Hematopoietic multipotent progenitor cell treated with erythropoietin and hydrocortisone succinate and interleukin-3 and kit ligand, for 8 days (in vitro differentiated cells): ENCODE measurements at places on chromosomes 1 and 21.

GRCh38 chr1:170067253-170067819 lies 7.2 kb downstream of the KIFAP3 start:
- peak; percentile 69 for DNase-seq

DNA sequence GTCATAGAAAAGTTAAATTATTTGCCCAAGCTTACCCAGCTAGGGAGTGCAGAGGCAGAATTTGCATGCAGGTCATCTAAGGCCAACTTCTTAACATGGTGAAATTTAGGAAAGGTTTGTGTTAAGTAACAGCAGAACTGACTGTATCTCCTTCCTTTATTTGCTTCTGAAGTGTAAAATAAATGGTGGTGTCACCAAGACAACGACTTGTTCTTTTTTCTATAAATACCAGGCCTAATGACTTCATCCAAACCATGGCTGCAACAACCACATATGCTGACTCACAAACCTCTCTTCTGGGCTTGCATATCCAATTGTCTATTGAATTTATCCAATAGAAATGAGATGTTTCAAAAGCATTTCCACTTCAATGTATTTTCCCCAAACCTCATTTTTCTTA lies 19.1 kb downstream of the COL24A1 start:
- DNase-seq: no peak

DNA sequence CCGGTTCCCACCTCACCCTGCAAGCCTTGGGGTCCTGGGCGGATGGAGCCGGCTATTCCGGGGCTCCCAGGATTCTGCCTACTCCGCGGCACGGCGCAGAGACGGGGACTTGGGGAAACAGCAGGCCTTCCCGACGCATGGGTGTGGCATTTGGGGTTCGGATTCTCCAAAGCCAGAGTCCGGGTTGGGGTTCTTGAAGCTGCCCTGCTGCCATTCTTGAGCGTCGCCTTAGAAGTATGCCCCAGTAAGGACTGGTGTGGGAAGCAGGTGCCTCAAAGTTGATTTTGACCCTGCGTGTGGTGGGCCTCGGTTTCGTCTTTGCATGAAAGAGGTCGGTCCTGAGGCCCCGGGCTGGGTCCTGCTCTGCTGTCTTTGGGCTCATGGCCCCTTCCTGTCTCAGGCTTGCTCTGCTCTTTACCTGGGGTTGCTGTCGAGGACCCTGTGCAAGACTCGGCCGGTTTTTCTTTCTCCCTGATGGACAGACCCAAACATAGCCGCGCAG lies 696 bp downstream of the GUK1 start:
- no peak for DNase-seq

DNA sequence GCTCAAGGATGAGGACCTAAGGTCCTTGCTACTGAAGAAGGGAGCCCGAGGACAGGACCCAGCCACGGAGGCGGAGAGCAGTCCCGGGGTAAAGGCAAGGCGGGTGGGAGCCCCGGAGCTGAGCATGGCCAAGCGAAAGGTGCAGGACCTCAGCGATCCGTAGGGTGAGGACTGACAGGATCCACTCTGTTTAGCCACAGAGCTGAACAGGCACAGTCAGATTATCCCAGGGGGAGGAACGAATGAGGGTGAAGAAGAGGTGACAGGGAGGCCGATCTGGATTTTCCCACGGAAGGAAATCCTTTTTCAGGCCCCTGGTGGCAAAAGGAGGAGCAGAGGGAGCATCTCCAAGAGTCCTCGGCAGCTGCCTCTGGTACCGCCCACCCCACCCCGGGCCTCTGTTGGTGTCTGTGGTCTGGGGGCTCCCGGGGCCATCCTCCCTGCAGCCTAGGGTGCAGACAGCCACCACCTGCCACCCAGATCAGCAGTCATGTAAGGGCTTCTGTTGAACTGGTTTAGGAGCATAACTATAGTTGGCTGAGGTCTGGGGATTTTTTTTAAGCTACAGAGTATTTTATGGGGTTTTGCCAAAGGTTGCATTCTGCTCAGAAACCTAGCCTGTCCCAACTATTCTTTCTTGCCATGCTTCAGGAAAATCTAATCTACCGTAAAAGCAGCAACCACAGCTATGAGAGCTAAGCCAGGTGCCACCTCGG lies 32.3 kb upstream of the LBR start:
- DNase-seq: no peak

DNA sequence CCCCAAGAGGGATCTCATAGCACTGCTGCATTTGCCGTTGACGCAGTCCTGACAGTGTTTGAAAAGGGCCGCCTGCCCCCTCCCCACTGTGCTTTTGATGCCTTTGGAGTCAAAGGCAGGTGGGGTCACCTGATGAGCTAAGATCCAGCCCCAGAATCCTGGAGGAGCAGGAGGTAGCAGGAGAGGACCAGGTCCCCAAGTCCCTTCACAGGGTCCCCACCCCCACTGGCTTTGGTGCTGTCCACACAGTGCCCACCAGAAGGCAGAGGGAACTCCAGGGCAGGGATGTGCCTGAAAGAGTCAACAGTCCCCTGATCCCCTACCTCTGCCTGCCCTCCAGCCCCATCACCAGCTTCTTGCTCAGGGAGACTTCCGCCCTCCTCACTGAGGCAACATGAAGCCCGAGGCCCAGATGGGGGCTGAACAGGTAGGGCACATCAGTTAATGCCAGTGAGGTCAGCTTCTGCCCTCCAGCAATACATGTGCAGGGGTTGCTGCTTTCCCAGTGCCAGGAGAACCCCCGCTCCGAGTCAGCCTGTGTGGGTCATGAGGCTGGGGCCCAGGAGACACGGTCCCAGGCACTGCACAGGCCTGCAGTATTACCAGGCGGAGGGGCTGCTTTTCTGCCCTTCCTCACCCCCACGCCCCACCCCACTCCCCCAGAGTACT lies 8.8 kb upstream of the KCNC4 start:
- no peak for DNase-seq

GRCh38 chr1:104592926-104593325 lies 843.2 kb downstream of the AMY1C start:
- no peak for DNase-seq
